ENCODE measurements at places on chromosomes 4 and X. TPM values are rescaled to one million over a fixed set of nuclear protein-coding genes. Genes with fewer than 3 reads are reported as not detected.

TLR6 gene
- polyA plus RNA-seq, result 0.27 TPM

H2AZ1 gene
- polyA plus RNA-seq, result 335 TPM

CCSER1 gene
- not detected for polyA plus RNA-seq

RTL3 gene
- 0.59 TPM for polyA plus RNA-seq

SSX2B gene
- polyA plus RNA-seq, result not detected

LEF1 gene
- polyA plus RNA-seq, result 2.7 TPM

TMEM156 gene
- 0.15 TPM for polyA plus RNA-seq

GRCh38 chrX:107565931-107566603 lies 62.2 kb upstream of the PRPS1 start:
- no peak for DNase-seq

DNA sequence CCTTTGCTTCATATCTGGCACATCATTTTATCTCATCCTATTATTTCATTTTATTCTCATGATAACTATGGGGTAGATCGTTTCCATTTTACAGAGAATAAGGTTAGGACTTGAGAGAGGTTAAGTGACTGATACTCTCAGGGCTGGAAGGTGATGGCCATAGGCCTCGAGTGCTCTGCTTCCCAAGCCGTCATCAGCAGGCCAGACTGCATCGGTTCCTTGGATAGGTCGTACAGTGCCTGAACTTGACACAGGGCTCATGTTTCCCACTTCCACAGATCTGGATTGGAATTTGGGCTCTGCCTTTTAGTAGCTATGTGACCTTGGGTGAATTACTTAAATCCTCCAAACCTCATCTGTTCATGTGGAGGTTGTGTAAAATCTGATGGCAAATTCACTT lies 81.4 kb downstream of the TMEM131L start:
- no peak for DNase-seq

DNA sequence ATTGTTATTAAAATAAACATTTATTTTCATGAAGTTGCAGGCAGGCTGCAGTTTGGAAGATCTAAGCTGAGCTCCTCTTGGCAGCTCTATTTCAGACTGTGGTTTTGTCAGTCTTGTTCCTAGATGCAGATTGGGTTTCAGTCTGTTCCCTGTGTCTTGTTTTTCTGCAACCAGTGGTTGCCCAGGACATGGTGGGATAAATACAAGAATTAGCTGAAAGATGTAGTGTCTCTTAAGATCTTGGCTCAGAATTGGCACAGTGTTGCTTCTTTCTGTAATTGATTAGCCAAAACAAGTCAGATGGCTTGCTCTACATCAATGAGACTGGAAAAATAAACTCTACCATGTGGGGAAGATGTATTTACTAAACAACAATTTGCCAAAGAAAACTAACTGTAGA lies 283.0 kb upstream of the BOD1L1 start:
- DNase-seq, result no peak

DNA sequence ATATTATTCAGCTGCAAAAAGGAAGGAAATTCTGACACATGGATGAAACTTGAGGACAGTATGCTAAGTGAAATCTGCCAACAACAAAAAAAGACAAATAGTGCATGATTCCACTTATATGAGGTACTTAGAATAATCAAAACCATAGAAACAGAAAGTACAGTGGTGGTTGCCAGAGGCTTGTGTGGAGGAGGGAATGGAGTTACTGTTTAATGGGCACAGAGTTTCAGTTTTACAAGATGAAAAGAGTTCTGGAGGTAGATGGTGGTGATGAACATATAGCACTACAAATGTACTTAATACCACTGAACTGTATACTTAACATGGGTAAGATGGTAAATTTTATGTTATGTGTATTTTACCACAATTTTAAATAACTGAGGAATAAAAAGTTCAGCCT lies 212.0 kb upstream of the KLF3 start:
- no peak for DNase-seq

DNA sequence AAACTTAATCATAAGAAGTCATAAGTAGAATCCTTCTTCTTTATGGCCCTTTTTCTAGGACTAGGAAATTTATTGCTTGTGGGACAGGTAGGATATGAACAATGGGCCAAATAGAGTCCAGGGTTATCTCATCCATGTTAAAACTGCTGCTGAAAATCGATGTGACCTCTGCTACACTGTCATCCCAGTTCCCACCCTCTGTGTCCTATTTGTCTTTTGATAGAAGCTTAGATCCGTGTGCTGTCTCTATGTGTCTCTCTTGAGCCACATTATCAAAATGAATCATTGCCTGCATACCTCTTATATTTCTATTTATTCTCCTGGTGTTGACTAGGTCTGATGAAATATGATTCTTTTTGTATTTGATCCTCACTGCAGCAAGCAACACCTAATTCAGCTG lies 661.4 kb downstream of the DACH2 start:
- DNase-seq, result no peak

- no peak for DNase-seq
Observed at GRCh38 chr4:99100876-99101275, 12.3 kb upstream of the ADH5 start.

GRCh38 chr4:89719536-89720090 lies 117.3 kb downstream of the SNCA start:
- DNase-seq, result no peak

- DNase-seq, result no peak
Observed at GRCh38 chr4:143399113-143399949, 62.7 kb downstream of the GAB1 start.

DNA sequence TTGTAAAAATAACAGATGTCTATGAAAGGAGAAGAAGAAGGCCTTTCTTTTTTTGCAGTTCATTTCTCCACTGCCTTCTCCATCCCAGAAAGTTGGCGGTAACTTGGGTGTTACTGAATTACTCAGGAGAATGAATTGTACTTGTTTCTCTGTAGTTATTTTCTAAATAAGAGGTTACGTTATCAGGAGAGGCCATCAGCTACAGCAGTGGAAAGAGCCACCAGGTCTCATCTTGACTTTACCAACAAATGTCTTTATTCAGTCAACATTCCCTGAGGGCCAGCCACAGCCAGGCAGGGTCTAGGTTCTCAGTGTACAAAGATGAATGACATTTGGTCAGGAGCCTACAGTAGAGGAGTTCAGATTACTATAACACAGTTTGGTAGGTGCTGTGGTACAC lies 8.1 kb downstream of the HADH start:
- DNase-seq, result no peak

- no peak for DNase-seq
Observed at GRCh38 chrX:133215017-133215416, 3.1 kb downstream of the TFDP3 start.

DNA sequence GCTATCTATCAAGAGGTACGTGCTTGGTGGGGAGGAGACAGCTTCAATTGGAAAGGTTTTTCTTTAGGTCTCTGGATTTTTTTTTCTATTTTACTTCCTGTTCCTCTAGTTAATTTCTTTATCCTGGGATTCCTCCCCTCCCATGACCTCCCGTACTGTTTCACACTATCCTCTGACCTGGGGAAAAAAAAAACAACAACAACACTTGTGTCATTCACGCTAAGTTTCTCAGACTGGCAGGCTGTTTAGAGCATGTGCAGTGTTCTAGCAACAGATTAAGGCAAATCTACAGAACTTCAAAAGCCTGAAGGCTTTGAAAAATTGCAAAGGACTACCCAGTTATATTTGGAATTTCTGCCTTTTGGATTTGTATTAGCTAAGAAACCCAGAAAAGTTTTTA lies 358.4 kb downstream of the ARHGAP24 start:
- DNase-seq, result no peak

GRCh38 chr4:86961605-86962295 lies 26.9 kb downstream of the AFF1 start:
- DNase-seq, result no peak

DNA sequence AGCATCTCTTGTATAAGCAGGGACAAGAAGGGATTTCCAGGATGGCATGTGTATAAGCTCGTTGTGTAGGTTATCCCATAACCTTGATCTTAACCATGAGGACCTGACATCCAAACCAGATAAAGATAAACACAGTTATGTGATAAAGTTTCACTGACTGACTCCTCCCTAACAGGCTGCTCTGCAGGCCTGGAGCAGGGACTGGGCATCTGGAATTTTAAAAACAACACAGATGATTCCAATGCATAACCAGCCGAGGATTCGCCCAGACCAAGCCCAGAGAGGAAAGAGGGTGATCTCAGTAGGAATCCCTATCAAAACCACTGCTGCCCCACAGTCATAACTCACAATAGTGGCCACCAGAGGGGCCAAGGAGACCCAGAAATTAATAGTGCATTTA lies 22.7 kb downstream of the KLF3 start:
- DNase-seq, result no peak

- DNase-seq, result no peak
Observed at GRCh38 chr4:155954118-155954685, 536 bp upstream of the CTSO start.

DNA sequence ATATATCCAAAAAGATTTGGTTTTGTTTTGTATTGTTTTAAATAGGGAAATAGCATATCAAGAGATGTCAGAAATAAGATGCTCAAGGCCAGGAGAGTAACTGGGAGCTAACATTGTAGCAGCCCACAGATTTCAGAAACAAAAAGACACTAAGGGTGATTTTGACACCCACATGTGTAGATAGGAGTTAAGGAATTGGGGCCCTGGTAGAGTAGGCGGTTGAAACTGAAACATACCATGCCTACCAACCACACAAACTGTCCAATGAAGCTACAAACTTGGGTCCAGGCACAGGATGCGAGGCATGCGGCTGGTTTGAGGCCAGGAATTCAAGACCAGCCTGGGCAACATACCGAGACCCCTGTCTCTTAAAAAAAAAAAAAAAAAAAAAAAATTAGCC lies 6.3 kb upstream of the HSPA4L start:
- DNase-seq, result no peak

DNA sequence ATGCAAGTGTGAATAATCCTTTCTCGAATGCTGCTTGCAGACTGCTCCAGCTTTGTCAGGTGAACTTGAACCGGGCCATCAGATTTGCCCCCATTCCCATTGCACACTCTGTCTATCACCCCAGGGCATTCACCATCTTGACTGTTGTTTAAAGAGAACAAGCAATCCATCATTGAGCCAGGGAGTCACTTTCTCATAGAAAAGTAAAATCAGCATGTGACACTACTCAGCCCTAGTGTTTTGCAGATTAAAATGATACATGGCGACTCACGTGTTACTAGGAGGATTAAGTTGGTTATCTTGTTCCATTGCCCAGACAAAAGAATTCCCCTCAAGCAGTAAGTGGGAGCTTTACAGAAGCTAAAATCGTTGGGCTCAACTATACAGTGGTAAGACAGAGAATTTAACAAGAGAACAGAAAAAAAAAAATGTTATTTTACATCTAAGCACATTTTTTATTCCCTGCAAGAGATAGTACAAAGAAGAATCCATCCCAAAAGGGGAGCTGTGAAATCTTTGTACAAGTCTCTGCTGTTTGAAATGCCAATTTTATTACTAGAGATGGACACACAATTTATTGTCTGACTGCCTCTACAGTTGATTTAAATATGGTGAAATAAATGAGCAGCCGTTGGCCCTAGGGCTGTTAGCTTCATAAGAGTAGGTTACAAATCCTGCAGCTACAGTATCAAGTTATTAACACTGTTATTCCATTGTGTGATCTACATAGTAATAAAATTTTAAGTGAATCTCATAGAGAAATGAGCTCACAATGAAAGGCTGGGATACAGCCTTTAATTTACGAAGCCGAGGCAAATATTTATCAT lies 67.5 kb downstream of the NEUROG2 start:
- DNase-seq, result peak; percentile 18

All from BJ (cell line).